Dermis blood vessel endothelial cell (primary cell): ENCODE measurements at places on chromosomes 5 and 9. TPM values are rescaled to one million over a fixed set of nuclear protein-coding genes. Genes with fewer than 3 reads are reported as not detected.

Gene FAM221B
- total RNA-seq: not detected in 2 replicates

Gene STPG3
- 0.34 TPM in 1 of 2 replicates, not detected in the other for total RNA-seq

Gene FYB1
- not detected in 2 replicates for total RNA-seq

Gene ENG
- total RNA-seq: 84.2 and 165 TPM in 2 replicates

Gene CYLC2
- total RNA-seq: not detected in 2 replicates

Gene KIF4B
- 0.17 and 0.42 TPM in 2 replicates for total RNA-seq

Gene TEK
- 119 and 159 TPM in 2 replicates for total RNA-seq

Gene PCDHA5
- total RNA-seq: 0.17 TPM in 1 of 2 replicates, not detected in the other

Gene C7
- total RNA-seq: under 0.01 and 0.28 TPM in 2 replicates
